ENCODE measurements at places on chromosomes 12 and 14.

DNA sequence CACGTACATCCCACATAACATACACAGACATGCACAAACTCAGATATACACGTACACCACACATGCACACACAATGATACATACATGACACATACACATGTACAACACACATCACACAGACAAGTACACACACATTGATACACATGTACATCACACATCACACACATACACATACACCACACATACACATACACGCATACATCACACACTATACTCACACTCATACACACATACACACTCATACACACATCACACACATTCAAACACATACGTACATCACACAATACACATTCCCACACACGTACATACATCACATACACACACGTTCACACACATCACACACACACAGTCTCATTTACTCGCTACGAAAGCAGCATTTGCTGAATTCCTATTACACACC, 4.5 kb downstream of the ZNF605 start:
- DNase-seq: no peak

GRCh38 chr14:25381498-25381897, 331.6 kb upstream of the STXBP6 start:
- no peak for DNase-seq

DNA sequence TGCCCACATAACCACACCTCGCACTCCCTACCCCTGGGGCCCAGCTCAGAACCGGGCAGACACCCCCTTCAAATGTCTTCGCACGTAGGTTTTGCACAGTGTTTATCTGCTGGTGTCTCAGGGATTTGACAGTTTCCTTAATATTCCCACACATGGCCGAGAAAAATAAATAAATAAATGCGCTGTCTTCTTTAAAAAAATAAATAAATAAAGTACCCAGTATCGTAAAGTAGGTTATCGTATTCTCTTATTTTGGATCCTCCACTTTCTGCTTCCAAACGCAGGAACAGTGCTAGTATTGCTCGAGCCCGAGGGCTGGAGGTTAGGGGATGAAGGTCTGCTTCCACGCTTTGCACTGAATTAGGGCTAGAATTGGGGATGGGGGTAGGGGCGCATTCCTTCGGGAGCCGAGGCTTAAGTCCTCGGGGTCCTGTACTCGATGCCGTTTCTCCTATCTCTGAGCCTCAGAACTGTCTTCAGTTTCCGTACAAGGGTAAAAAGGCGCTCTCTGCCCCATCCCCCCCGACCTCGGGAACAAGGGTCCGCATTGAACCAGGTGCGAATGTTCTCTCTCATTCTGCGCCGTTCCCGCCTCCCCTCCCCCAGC, 710 bp upstream of the FOS start:
- DNase-seq: no peak

- no peak for DNase-seq
Observed at GRCh38 chr12:53624458-53624857, 1.7 kb downstream of the ATF7 start.

GRCh38 chr12:104577581-104577981, 120.8 kb downstream of the CHST11 start:
- no peak for DNase-seq

DNA sequence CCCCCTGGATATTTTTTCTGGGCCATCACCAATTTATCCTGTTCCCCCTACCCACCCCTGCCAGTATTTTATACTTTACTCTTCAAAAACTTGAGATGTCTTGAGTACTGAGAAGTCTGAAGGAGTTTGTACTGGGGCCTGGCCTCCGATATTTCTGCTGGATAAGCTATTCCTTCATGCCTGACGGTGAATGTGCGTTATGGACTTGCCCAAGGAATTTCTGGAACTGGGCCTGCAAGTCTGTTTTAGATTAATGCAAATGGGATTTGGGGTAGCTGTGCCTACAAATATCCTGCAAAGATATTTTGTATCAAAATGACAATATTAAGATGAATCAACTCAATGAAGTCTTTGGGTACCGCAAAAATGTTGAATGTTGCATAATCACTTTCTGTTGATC, at the start of gene PTCSC3:
Gene PTCSC3 (minus strand): TSS at position 199 of the 400 bp plus-strand sequence.
- DNase-seq: no peak

- no peak for DNase-seq
Observed at GRCh38 chr12:19971361-19972280, 396.7 kb upstream of the PDE3A start.

DNA sequence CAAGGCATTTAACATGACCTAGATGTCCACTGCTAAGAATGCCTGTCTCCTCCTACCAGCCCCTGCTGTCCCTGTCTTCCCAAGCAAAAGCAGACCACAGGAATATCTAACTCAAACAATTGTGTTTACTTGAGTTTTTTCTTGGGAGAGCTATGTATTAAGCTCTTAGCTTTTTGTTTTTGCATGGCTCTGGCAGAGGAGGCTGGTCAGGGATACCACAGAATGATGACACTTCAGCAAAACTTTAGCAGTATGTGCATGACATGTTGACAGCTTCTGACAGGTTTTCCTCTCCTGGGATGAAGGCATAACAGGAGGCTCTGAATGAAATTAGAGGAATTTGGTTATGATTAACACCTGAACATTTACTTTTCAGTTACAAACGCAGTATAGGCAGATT, 6.9 kb downstream of the TMBIM6 start:
- DNase-seq: no peak

GRCh38 chr12:5043589-5044419, at the start of gene KCNA5:
Gene KCNA5 (plus strand): TSS chr12:5043879. CDS start chr12:5044148, 269 bp downstream.
- no peak for DNase-seq

DNA sequence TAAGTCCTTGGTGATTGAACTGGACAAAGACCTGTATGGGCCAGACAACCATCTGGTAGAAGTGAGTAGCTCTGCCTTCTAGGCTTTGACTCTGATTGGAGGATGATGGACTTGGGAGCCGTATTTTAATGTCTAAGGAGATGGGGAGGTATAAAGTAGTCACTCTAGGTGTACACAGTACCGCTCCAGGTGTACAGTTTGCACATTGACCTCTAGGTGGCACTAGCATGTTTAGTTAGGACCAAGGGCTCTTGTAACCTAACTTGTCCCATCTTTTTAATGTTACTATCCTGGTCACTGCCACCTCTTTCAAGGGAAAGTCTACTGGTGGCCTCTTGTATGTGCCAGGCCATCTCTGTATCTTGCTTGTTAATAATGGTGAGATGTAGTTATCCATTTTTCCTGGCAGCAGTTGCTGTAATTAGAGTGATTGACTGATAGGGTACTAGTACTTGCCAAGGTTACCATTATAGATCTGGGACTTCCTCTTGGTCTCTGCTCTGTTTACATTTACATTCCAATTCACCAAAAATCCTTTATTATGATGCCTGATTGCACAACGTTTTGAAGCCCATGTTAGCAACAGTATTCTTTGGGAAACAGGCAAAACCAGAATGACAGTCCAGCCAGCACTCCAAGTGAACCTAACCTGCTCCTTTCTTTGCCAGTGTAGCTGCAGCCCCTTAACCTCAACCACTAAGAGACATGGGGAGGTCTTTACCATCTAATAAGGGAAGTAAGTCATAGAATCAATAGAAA, 3.6 kb downstream of the SMARCD1 start:
- no peak for DNase-seq

- DNase-seq: no peak
Observed at GRCh38 chr12:120181991-120182631, 12.4 kb downstream of the GCN1 start.

GRCh38 chr14:103646189-103646588, 17.2 kb downstream of the KLC1 start:
- no peak for DNase-seq

DNA sequence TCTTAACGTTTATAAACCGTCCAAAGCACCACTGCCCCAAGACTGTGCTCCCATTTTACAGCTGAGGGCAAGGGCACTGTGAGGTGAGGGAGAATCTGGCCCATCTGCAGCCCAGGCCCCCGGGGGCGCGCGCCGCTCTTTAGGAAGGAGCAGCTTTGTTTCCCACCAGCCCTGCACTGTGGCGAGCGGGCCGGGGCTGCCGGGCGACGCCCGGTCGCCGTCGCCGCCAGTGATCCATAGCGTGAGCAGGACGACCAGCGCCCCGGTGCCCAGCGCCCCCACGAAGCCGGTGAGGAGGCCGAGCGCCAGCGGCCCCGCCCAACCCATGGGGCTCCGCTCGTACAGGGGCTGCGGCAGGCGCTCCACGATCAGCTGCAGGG, 34.6 kb downstream of the FIGNL2 start:
- no peak for DNase-seq
